ENCODE measurements at places on chromosomes 3 and 15.
A peak's percentile ranks its signal among the peaks of the same experiment; 100 is the strongest.

- DNase-seq = no peak
These were observed 3.1 kb upstream of the USP19 start for GRCh38 chr3:49123687-49124086.

DNA sequence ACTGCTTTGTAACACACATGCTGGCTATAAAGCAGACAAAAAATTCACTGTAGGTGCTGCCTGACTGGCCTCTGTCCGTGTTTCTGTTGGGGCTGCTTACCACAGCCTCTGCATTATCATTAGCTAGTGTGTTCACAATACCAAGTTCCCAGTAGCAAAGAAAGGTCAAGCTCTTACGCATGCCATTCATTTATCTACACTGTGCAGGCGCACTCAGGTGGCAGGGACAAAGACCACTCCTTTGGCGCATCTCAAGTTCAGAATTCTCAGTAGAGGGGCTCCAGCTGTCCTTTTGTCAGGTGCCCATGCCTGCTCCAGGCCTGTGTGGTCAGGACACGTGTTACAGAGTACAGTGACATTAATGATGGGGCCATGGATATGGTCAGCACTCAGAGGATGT is 22.3 kb downstream of the MLH1 start:
- DNase-seq = no peak

DNA sequence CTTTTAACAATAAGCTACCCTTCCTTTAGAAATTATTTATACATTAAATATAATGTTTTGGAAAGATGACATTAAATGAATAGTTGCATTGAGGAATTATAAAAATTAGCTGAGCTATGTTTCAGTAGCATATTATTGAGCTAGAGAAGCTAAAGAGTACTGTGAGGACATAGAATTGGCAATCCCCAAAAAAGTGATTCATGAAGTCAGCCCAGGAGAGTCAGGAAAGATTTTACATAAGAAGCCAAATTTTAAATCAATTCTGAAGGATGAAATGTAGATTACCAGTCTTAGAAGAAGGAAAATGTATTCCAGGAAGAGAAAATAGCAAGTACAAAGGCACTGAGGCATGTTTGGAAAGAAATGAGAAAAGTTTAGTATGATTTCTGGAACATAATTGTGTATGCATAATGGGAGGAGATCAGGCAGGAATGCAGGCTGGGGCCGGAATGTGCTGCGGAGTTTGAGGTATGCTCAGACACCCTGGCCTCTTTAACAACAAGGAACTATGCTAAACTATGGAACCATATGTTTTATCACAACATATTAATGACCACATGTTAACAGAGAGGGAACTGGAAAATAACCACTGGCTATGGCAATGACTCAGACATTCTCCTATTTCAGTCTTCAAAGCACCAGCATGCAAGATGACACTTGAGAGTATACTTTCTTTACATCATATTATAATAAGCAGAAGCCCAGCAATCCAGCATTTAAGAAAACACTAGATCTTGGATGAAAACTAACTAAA is 103.3 kb upstream of the COL8A1 start:
- DNase-seq = no peak

DNA sequence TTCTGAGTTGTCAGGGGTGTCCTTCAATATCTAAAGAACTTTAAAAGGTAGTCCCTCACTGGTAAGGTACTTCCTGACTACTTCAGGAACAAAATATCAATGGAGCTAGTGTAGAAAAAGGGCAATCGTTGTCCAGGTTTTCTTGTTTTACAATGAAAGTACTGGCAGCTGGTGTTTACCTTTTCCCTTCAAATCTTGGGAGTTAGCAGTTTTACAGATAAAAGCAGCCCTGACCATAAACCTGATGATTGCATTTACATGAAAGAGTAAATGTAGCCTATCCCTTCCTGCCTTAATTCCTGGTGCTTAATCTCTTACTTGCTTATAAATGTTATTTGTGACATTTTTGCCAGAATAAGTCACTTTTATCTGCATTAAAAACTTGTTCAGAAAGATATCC is 559.9 kb upstream of the ARPP21 start:
- DNase-seq = no peak

DNA sequence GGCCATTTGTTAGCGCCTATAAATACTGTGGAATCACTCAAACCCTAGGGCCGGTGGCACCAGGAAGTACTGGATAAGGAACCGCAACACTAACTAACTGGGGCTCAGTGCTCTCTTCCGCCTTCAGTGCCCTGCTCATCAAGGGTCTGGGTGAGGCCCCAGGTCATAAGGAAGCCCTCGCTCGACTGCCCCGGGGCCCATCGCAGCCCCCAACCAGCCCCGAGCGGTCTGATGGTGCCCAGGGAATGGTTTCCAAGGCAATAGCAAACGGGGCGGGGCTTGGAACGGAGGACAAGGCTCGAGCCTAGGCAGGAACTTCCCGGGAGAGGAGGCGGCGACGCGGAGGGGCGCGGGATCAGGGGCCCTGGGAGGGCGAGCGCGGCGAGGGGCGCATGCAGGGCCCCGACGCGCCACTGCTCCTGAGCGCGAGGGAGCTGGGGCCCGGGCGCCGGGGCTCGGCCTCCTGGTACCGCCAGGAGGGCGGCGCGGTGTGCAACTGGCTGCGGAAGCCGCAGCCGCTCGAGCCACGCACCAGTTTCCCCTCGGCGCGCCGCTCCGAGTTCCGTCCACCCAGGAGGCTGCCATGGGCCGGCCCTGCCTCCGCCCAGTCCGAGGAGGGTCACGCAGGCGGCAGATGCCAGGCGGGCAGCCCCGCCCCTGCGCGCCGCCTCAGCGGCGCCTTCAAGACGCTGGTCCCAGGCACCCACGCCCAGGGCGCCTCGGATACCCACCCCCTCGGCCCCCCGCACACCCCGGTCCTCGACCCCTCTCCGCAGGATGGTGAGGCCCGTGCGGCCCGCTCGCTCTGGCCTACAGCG is at the start of gene TTLL3:
Gene TTLL3 (plus strand): TSS at position 648 of the 818 bp plus-strand sequence. CDS start 400 bp downstream, outside the sequence.
- peak; percentile 81 for DNase-seq

GRCh38 chr3:122646146-122646988 is 34.3 kb upstream of the PARP14 start:
- DNase-seq = no peak
